ENCODE measurements at places on chromosomes 13 and 19.
A peak's percentile ranks its signal among the peaks of the same experiment; 100 is the strongest.

DNA sequence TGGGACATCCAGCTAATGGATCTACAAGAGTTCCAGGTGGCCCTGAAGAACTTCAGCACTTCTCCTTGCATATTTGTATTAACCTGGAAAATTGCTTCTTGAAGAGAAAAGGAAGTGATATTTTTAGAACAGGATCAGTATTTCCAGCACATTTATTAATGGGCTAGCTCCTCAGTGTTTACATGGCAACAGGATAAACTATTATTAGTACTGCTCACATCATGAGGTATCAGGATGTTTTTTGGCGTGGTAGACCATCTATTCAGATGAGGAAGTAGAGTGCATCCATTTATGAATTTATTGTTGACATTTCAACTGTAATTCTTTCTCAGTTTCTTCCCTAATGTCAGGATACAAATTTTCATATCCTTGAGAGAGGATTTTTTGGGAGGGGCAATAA is 144.4 kb downstream of the KCNRG start:
- no peak for DNase-seq

DNA sequence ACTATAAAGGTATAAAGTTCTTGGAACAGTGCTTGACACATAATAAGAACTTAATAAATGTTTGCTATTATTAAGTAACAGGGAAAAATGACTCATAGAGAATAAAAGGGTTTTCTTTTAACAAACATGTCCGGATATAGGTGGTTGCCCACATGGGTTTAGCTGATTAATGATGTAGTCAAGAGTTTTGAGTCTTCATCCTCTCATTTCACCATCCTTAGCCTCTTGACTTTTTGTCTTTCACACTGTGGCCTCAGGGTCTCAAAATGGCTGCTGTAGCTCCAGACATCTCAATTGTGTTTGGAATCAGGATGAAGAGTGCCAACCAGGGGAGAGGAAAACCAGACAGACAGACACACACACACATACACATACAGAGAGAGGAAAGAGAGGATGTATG is 97.9 kb downstream of the HSPH1 start:
- no peak for DNase-seq

- DNase-seq: no peak
These were observed 32.0 kb upstream of the TMEM255B start for GRCh38 chr13:113726961-113727411.

DNA sequence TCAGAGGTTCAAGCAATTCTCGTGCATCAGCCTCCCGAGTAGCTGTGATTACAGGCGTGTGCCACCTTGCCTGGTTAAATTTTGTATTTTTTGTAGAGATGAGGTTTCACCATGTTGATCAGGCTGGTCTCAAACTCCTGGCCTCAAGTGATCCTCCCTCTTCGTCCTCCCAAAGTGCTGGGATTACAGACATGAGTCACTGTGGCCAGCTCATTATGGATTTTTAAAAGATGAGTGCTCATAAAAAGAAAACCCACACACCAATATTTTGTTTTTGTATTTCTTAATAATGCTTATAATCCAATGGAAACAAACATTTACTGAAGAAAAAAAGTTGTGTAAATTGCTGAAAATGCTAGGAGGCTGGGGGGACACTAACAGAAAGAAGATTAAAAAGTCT is 5.0 kb upstream of the MICU2 start:
- no peak for DNase-seq

GRCh38 chr13:51539887-51540286 is 44.4 kb upstream of the WDFY2 start:
- DNase-seq: peak; percentile 24

GRCh38 chr13:97506511-97506910 is 72.5 kb downstream of the RAP2A start:
- peak; percentile 12 for DNase-seq

GRCh38 chr19:50820549-50821247 is 2.9 kb downstream of the KLK1 start:
- DNase-seq: peak; percentile 69

DNA sequence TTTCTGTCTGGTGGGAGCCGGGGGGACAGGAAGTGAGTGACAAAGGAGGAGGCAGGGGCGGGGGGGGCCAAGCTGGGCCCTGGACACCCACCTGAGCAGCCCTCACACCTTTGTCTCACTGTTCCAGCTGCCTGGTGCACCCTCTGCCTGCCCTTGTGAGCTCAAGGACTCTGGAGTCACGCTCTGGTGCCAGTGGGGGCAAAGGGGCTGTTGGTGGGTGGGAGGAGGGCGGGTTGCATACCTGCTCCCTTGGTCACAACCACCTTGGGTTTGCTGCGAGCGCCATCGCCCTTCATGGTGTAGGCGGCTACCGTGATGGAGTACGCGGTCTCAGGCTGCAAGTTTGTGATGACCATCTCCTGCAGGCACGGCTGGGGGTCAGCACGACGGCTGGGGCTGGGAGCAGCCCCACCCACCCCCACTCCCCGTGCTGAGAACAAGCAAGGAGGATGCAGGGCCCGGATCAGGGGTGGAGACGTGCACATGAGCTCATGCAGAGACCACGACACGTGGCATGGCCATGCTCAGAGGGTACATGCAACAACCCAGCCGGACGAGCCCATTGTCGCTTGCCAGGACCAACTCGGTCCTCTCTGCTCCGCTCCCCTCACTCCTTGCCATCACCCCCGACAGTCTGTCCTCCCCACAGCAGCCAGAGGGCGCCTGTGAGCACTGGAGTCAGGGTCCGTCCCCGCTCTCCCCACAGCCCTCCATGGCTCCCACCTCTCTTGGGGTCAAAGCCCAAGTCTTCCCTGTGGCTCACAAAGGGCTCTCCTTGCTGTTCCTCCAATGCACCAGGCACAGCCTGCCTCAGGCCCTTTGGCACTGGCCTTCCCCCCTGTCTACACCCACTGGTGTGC is 114.9 kb downstream of the PTPRS start:
- DNase-seq: no peak

DNA sequence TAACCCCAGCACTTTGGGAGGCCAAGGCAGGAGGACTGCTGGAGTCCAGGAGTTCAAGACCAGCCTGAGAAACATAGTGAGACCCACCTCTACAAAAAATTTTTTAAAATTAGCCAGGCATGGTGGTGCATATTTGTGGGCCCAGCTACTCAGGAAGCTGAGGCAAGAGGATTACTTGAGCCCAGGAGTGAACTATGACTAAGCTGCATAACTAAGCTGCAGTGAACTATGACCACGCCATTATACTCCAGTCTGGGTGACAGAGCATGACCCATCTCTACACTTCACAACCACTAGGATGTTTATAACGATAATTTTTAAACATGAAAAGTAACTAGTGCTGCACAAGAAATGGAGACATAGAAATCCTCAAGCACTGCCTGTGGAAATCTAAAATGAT is 352.7 kb upstream of the SGCG start:
- no peak for DNase-seq

DNA sequence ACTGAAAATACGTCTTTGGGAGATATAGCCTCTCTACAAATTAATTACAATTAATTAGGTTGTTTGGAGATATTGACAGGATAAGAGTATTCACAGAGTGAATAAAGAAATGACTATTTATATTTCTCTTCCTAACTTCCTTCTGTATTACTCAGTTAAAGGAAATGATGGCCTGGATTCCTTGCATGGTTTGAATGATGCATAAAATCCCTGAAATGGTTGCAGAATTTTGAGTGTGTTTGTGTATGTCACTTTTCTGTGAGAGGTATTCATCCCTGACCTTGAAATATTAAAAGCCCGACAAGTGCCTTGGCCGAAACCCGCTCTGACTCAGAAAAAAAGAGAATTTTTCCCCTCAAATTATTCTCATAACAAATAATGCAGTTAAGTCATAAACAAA is 90.0 kb downstream of the PDS5B start:
- DNase-seq: no peak
